ENCODE measurements at places on chromosomes 3 and 15.

- no peak for DNase-seq
These were observed 42.8 kb downstream of the PTPN23 start for GRCh38 chr3:47423548-47424145.

DNA sequence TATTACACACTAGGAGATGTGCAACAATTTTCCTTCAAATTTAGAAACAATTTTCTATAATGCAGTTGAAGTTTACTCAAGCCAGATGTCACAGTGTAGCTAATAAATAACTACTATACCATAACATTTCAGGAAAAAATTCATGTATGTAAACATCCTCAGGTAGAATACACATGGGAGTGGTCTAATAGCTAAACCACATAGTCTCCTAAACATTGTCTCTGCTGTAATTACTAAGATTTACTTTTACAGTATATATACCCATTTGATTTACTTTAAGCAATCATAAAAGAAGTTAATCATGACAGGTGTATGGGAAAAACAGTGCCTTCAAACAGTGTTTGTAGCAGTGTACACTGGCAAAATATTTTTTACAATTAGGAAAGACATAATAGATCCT is 110.1 kb upstream of the GRM7 start:
- DNase-seq, result no peak

GRCh38 chr3:123432832-123433523 is 15.9 kb downstream of the ADCY5 start:
- DNase-seq, result no peak

DNA sequence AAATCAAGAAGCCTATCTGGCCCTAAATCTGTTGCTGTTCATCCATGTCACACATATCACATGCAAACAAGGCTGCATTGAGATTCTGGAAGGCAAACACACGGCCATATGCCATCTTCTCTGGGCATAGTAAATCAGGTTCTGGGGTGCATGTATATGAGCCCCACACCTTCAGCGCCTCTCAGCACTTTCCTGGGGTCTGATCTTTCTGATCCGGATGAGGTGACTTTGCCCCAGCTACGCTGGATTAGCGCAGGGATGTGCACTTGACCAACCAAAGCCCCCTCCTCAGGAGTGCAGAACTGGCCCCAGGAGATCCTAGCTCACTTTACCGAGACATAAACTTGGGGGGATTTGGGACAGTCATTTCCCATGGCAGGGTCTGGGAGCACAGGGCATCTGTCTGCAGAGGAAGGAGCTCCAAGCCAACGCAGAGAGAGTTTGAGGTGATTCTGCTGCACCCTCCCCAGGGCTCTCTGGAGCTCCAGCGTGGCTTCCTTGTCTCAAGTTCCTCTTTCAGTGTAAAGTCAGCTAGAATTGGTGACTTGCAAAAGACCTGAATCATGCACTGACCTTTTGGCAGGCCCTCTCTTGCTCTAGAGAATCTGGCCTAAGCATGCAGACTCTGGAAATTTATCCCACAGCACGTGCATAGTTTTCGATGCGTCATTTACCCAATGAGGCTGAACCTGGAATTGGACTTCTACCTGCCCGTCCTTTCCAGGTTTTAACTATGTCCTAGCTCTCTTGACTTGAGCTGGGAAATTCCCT is 63.5 kb upstream of the KLF13 start:
- DNase-seq, result peak; percentile 96

- DNase-seq, result no peak
These were observed 142.4 kb downstream of the P2RY1 start for GRCh38 chr3:152977366-152977765.

GRCh38 chr3:71949442-71949841 is 164.5 kb upstream of the PROK2 start:
- DNase-seq, result peak; percentile 17

DNA sequence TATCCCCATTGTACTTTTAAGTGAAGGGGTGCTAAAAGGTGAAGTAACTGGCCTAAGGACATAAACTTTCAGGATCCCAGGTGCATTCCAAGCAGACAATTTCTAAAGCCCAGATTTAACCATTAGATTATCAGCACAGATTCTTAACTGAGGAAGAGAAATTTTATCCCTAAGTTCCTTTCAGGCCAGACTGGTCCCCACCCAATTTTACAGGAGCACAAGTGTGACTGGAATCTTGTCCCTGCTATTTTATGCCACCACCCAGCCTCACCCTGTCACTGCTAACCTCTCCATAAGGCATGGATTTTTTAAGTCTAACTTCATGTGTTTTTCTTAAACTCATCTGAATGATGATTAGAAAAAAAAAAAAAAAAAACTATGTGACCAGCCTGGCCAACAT is 37.1 kb upstream of the ATP1B3 start:
- DNase-seq, result no peak

- DNase-seq, result no peak
These were observed 13.7 kb upstream of the ANP32A start for GRCh38 chr15:68834346-68834745.

- peak; percentile 39 for DNase-seq
These were observed 12.2 kb downstream of the RNF123 start for GRCh38 chr3:49701388-49702077.

- DNase-seq, result no peak
These were observed 4.9 kb upstream of the DUSP7 start for GRCh38 chr3:52061121-52061910.

GRCh38 chr3:51966016-51966415 is 1.2 kb downstream of the PCBP4 start:
- no peak for DNase-seq

DNA sequence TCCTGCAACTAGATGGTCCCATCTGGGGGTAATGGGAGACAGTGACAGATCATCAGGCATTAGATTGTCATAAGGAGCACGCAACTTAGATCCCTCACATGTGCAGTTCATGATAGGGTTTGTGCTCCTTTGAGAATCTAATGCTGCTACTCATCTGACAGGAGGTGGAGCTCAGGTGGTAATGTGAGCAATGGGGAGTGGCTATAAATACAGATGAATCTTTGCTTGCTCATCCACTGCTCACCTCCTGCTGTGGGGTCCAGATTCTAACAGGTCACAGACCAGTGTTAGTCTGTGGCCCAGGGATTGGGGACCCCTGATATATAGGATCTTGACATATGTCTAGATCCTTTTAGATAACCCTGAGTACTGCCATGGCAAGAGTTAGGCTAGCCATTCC is 52.7 kb downstream of the RASGRF1 start:
- DNase-seq, result no peak

DNA sequence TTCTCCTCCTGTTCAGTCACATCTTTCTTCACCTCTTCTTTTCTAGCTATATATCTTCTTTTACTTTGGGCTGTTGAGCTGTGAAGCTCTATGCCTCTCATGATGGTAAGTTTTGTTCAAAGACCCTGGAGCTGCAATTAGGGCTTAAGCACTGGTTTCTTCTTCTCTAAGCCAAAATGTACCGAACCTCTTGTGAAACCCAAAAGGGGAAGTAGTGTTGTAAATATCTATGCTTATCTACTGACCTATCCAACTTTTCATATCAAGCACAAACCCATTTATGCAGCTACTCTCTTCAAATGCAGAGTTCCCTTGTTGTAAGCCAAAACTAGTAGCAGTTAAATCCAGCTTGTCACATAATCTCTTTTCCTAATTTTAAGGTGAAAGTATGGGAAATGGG is 123.6 kb upstream of the CD96 start:
- DNase-seq, result peak; percentile 19

- DNase-seq, result no peak
These were observed 36.3 kb downstream of the ZBTB20 start for GRCh38 chr3:115110830-115111229.
